CD8-positive, alpha-beta memory T cell (primary cell): ENCODE measurements at places on chromosomes 7 and 10.

DNA sequence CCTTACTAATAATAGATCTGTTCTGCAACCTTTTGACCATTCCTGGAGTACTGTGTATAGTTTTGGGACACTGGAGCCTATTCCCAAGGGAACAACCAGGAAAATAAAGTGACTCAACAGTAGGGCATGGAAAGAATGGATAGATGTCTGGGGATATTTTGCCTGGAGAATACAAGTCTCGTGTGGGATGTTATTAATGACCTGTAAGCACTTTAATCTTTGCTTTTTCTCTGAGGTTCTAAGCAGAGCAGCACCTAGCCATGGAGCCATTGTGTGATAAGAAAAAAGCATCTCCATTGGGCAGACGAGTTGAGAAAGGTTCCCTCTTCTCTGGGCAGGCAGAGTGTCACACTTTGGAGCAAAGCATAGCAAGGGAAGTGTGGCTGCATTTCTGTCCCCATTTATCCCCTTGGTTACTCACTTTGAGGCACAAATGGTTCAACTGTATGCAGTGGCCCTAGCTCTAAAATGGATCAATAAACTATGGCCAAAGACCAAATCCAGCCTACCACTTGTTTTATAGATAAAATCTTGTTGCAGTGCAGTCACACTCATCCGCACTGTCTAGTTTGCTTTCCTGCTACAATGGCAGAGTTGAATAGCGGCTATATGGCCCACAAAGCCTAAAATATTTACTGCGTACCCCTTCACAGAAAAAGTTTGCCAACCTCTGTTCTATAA is 21.0 kb upstream of the CCDC71L start:
- no peak for DNase-seq

DNA sequence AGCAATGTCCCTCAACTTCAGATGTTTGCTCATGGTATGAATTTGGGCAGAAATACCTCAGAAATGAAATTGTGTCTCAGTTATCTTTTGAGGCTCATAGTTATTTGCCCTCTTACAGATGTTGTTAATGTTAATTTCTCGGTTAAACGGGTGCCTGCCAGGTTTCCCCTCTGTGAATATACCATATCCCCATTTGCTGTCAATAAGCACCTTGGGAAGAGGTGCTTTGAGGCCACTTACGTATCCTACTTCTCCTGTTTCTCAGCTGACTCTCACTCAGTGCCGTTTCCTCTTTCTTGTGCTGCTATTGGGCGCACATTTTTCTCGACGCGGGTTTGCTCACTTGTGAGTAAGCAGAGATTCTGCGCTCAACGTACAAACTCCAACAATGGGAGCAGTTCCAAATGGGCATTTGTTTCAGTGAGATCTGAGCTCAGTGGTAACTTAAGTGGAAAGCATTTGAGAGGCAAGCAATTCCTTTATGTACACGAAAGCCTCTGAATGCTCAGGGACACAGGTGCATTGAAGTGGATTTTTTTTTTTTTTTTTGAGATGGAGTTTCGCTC is 34.8 kb upstream of the JAKMIP3 start:
- no peak for DNase-seq

- DNase-seq: no peak
Observed at GRCh38 chr7:96401200-96401599, 79.3 kb upstream of the SLC25A13 start.

DNA sequence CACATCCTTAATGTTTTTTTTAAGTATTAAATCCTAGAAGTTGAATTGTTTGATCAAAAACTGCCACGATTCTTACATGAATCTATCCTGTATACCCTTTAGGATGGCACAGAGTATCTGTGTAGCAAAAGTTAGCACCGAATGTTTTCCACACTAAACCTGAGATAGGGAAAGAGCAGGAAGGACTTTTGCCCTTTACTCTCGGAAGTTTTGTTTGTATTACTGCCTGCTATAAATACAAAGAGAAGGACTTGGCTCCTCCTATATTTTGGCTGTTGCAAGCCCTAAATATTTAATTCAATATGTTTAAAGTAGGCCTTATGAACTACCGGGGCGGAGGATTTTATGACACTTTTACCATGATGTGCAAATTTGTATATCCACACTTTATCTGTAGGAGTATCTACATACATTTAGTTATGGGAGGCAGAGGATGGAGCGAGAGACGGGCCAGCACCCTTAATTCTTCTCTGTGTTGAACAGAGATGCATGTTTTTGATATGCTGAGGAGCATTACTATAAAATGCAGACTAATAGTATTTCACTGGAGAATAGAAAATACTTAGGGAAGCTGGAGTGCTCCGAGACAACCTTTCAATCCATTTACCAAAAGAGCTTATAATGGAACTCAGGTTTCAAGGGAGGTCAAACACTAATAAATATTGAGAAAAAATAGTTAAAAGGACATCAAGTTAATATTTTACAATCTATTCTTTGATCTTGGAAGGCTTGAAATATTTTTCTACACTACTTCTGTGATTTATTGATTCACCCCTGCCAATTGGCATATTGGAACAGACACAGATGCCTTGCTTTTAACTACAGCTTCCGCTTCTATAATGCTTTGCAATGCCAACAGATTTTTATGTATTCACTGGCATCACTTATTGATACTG is 97.4 kb downstream of the CHN2 start:
- no peak for DNase-seq

DNA sequence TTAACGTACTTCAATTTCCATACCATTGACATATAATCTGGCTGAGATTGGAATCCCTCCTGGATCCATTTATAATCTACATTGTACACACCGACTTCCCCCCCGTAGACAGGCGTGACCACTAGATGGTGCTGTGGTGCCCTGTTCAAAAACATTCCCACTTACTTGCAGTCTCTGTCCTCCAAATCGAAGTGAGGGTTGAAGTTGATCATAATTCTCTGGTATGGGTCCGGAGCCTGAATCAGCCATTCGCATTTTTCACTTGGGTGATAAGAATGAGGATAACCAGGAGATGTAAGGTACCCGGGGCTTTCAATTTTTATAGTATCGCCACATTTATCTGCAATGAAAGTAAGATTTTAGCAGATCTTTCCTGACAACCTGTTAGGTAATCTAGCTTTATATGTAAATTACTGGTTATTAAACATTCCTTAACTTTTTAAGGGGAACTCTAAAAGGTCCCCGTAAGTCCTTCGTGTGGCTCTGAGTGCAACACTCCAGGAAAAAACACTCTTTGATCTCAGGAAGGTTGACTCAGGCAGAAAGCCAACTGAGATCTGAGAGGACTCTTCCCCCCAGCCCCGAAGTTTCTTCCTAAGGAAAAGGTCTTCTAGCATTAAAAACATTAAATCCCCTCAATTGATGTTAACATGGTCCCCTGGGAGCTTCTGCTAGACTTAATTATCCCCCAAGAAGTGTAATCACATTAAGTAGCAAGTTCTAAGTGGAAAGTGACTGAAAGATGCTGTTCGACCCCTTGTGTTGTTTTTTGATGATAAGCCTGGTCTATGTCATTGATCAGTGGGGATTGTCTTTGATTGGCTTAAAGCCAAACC is 3.7 kb downstream of the NRP1 start:
- peak; percentile 61 for DNase-seq

GRCh38 chr10:11425676-11426075 is 185.8 kb downstream of the USP6NL start:
- no peak for DNase-seq

- no peak for DNase-seq
Observed at GRCh38 chr10:49099046-49099445, 16.3 kb downstream of the VSTM4 start.

DNA sequence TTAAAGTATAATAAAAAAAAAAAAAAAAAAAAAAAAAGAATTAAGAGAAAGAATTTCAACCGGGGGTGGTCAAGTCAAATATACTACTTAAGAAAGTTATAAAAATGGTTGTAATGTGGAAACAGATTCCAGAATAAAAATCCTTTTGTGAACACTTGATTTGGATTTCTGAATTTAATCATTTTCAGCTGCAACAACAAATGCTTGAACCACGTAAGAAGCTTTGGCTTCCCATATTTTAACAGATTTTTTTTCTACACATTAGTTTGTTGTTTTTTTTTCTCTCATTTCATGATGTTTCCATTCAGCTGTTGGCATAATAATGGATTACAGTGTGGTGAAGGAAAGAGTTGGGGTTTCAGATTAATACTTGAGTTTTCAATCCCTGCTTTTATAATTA is 137.3 kb upstream of the AGR3 start:
- DNase-seq: no peak
